ENCODE measurements at places on chromosomes 1 and 21.

DNA sequence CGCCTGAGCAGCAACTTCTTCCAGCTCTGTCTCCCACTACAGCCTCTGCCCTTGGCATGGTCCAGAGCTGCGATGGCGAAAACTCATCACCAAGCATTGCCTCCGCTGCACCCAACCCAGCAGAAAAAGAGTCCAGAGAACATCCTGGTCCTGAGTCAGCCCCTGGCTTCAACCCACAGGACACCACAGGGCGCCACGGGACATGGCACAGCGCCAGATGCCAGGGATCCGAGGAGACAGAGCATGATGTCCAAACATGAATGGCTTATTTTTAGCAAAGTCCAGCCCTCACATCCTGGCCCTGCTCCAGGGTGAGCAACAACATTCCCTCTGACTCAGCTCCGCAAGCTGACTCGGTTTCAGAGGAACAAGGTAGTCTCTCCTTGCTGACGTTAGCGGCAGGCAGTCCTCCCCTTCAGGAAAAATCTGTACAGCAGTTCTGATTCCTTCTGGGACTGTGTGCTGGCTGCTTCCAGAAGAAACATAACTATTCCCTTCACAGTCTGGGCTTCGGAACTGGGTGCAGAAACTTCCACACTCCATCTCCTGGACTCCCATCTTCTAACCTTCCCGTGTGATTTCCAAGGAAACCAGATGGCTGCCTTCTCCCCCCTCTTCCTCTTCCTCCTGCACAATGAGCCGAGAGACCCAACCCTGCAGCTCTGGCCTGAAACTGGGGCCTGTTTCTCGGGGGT lies 131.3 kb downstream of the TOMM20 start:
- peak; percentile 92 for DNase-seq

DNA sequence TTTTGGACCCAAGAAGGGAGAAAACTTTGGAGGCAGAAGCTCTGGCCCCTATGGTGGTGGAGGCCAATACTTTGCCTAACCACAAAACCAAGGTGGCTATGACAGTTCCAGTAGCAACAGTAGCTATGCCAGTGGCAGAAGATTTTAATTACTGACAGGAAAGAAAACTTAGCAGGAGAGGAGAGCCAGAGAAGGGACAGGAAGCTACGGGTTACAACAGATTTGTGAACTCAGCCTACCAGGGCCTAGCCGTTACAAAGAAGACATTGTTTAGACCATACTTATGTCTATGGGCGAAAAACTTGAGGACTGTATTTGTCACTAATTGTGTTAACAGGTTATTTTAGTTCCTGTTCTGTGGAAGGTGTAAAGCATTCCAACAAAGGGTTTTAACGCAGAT lies 10.4 kb upstream of the ACOT11 start:
- no peak for DNase-seq

- no peak for DNase-seq
These were observed 30.3 kb downstream of the ZSCAN20 start for GRCh38 chr1:33502726-33503125.

DNA sequence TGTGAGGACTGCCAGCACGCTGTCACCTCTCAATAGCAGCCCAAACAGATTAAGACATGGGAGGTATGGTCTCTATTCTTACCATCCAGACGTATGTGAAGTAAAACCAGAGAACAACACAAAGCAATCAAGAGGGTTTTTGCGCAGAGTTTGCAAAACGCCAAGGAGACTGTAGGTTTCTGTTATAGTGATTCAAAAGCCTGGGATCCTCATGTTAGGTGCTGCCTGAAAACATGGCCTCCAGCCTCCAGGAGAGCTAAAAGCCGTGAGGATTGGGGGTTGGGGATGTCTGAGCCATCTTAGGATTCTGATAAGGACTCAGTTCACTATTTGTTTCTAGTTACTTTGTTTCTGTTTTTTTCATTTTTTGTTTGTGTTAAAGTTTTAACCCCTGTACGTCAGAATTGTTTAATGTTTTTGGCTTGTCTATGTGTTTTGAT lies 4.2 kb upstream of the CCT8 start:
- no peak for DNase-seq

DNA sequence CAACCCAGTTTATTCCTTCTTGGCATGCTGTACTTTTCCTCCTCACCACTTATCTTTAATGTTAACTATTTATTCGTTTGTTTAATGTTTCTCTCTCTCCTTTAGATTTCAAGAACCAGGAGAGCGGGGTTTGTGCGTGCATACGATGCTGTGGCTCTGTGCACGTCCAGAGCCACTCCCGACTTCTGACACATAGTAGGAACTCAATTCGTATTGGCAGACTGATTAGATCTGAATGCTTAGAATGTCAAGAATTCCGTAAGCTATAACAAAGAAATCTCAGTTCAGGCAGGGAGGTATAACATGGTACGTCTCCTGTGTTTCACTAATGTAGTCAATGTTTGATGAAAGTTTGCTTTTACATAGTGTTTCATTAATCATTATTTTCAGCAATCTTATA lies 7.3 kb upstream of the GRIK1 start:
- no peak for DNase-seq

- DNase-seq: no peak
These were observed 72.5 kb downstream of the PAX7 start for GRCh38 chr1:18703041-18703621.

DNA sequence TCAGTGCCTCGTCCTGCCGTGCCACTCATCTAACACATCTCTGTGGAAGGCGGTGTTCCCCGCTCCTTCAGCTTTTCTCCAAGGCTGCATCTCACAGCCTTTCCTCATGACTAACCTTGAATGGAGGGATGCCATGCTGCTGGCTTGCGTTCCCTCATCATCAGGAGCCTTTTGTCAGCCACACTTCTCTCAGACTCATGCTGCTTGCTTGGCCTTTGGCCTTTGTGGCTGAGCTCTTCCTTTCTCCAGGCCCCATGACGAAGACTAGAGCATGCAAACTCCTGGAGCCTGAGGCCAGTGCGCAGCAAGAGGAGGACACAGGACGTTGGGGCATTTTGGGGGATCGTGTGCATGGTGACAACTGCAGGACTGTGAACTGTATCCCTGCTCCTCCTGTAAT lies 70.8 kb downstream of the SYT2 start:
- no peak for DNase-seq

DNA sequence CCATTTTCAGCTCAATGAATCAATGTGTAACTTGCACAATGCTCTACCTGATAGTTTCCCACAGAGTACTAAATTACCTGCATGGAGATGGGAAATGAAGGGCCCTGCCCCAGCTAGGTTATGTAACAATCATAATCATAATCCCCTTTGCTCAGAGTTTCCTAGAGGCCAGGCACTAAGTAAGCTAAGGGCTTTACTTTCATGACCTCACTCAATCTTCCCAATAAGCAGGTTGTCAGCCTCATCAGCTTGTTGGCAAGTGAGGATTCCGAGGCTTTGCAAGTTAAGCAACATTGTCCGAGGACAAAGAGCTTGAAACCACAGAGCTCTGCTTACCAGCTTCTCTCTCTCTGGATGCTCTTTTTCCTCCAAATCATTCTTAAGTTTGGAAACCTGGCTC lies 64.1 kb upstream of the NTPCR start:
- no peak for DNase-seq

DNA sequence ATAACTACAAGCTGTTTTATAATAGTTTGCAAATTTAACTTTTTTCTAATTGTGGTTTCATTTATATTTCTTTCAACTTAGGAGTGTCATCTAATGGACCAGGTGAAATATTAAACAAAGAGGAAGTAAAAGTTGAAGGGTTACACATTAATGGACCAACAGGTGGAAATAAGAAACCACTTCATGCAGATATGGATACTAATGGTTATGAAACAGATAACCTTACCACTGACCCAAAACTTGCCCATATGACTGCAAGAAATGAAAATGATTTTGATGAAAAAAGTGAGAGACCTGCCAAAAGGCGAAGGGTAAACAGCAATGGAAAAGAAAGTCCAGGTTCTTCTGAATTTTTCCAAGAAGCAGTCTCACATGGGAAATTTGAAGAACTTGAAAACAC lies 59.7 kb downstream of the MIER1 start:
- no peak for DNase-seq

DNA sequence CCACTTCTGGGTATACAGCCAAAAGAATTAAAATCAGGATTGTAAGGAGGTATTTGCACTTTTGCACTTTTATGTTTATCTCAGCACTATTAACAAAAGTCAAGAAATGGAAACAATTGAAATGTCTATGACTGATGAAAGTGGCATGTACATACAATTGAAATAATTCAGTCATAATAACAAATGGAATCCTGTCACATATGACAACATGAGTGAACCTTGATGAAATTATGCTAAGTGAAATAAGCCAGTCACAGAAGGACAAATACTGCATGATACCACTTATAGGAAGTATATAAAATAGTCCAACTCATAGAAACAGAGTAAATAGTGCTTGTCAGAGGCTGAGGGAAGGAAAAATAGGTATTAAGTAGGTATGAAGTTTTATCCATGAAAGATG lies 3.4 kb upstream of the SPTA1 start:
- DNase-seq: no peak

GRCh38 chr1:4762146-4762545 lies 107.7 kb downstream of the AJAP1 start:
- DNase-seq: no peak

- no peak for DNase-seq
These were observed 2.7 kb downstream of the ZBTB18 start for GRCh38 chr1:244053831-244054230.
